GOT3 (cell line): ENCODE measurements at places on chromosomes 16 and 17.

DNA sequence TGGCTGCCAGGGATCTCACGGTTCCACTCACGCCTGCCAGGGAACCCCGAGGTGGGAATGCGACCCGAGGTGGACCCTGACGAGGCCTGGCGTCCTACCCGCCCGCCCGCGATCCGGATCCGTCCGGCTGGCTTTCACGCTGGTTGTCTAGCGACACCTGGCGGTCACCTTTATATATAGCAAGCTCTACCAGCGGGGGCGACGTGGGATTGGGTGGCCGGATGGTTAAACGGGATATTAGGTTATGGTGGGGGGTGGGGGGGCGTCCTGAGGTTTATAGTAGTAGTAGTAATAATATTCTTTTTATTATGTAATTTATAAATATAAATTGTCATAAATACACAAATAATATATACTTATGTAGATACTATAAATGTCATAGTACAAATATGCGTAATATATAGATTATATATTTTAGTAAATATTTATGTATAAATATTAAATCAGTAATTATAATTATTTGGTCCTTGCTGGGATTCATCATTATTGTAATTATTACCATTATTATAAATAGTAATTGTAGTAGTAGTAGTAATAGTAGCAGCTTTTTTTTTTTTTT lies 136.9 kb downstream of the KCNJ12 start:
- no peak for DNase-seq

GRCh38 chr17:72516772-72517399 lies 396.1 kb downstream of the SOX9 start:
- DNase-seq, result no peak

DNA sequence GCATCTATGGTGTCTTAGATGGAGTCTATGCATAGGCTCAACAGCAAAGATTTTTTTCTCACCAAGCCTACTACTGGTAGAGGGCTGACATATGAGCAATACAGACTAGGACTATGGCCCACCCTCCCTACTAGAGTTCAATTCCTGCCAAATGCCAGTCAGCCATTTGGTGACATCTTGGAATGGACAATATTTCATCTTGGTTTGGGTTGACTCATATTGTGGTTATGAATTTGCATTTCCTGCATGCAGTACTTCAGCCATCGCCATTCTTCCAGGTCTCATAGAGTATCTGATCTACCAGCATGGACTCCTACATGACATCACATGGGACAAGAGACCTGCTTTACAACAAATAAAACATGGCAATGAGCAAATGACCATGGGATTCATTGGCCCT lies 778.1 kb upstream of the SOX9 start:
- DNase-seq, result no peak

DNA sequence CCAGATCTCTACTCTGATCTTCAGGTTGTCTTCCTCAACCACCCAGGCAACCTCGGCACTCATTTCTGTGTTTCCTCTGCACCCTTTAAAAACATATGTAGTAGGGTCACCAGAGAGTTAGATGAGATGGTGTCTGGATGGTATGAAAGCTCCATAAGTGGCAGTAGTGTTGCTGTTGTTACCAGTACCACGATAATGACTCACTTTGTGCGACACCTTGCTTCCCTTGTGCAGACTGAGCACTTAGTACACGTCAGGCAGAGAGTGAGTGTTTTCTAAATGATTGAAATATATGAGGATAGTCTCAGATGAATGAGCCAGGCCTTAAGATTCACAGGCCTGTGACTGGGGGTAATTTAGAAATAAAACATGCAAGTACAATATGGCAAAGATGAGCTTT lies 188.7 kb downstream of the MAF start:
- no peak for DNase-seq

- DNase-seq, result no peak
Observed at GRCh38 chr16:77775911-77776909, 12.2 kb upstream of the VAT1L start.

GRCh38 chr16:1745900-1746692 lies 25.2 kb downstream of the NME3 start:
- DNase-seq, result no peak

- DNase-seq, result no peak
Observed at GRCh38 chr17:75587675-75588595, at the start of gene MYO15B. Gene MYO15B (plus strand): TSS chr17:75587800. CDS start chr17:75588058, 258 bp downstream.

GRCh38 chr17:78315355-78316114 lies 44.3 kb downstream of the SOCS3 start:
- DNase-seq, result peak; percentile 71

DNA sequence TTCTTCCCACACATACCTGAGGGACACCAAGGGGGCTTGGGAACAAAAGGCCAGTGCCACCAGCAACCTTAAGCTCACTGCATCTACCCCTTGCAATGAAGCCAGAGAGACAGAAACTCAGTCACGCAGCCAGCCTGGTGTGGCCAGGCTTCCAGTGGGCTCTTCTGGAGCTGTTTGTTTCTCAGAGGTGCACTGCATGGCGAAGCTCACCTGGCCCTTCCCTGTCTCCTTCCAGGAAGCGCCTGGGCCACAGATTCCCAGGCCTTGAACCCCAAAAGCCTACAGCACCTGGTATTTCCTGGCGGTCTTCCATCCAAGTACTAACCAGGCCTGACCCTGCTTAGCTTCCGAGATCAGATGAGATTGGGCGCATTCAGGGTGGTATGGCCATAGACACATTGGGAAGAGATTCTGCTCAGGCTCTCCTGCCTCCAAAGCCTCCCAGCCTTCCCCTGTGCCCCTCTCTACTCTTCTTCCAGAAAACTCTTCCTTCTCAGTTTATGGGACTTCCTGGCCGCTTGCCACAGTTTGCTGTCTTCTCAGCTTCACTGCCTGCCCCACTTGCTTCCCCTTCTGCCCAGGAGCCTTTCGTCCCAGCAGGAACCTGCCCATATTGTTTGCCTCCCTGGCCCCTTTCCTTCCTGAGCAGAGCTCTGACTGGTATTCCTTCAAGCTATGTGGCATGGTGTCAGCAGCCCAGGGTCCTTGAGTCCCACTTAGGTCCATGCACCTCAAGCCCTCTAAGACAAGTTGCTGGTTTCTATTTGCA lies 1.6 kb downstream of the CISD3 start:
- no peak for DNase-seq

DNA sequence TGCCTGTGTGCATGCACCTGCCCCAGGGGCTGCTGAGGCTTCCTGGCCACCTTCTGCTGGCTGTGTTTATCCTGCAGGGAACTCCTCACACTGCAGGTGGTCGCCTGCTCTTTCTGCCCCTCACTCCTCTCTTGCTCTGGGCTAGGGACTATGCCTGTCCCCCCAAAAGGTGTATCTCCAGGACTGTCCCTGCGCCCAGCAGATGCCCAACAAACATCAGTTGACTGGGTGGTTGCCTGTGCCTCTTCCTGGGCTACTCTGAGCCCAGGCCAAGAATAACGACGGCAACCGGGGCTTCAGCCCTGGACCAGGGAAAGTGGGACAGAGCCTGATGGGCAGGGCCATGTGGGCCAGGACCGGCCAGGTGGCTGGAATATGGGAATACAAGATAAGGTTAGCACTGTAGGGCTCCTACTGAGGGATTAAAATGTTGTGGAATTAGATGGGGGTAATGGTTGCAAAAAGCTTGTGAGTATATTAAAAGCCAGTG lies 55.4 kb downstream of the VAC14 start:
- no peak for DNase-seq

- no peak for DNase-seq
Observed at GRCh38 chr17:77424585-77425344, 284.0 kb downstream of the SEC14L1 start.

- no peak for DNase-seq
Observed at GRCh38 chr16:54431997-54432896, 145.7 kb upstream of the IRX3 start.

DNA sequence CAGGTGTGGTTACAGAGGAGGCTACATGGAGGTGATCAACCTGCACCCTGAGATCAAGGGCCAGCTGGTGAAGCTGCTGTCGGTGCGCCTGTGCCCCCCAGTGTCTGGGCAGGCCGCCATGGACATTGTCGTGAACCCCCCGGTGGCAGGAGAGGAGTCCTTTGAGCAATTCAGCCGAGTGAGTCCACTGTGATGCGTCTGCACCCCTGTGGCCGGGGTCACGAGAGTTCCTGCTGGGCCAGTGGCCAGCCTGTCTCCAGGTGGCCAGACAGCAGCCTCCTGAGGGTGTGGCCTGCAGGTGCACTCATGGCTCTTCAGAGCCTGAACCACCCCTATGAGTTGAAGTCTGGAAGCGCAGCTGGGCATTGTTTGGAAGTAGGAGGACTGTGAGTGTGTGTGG lies 38.1 kb downstream of the GPT2 start:
- DNase-seq, result no peak

GRCh38 chr17:72004611-72005331 lies 116.0 kb upstream of the SOX9 start:
- no peak for DNase-seq

GRCh38 chr17:76120658-76121008 lies 17.0 kb upstream of the EXOC7 start:
- DNase-seq, result no peak

GRCh38 chr16:89246903-89247733 lies 29.6 kb downstream of the ZNF778 start:
- peak; percentile 56 for DNase-seq

DNA sequence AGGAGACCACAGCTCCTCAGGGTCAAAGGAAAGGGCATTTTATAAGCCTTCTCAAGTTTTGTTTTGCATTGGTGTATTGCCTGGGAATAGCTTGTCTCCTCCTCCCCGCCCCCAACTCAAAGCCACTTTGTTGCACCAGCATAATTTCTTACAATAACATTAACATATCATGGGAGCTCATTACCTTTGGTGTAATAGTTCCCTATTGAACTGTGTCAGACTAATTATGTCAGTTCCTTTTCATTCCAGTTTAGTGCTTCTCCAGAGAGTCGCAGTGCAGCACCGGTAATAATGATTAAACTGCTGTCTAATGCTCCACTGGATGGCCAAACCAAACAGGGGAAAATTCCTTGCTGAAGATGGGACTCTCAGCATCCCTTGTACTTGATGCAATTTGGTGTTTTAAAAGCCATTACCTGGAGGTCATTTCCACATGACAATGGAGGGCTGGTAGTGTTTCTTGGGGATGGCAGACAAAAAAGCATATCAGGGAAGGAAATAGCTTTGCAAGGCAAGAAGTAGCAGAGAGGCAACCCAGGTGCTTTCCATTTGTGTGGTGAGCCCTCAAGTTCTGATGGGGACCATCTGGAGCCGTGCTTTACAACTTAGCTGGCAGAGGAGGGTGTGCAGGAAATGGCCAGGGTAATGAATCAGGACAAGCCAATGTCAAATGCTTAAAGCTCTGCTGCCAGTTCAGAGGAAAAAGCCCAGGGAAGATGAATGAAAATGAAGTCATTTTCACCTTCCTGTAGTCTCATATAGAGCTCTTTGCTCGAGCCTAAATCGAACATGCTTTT lies 91.5 kb upstream of the NLRP1 start:
- DNase-seq, result no peak

GRCh38 chr17:17440938-17441675 lies 35.7 kb upstream of the MED9 start:
- no peak for DNase-seq

DNA sequence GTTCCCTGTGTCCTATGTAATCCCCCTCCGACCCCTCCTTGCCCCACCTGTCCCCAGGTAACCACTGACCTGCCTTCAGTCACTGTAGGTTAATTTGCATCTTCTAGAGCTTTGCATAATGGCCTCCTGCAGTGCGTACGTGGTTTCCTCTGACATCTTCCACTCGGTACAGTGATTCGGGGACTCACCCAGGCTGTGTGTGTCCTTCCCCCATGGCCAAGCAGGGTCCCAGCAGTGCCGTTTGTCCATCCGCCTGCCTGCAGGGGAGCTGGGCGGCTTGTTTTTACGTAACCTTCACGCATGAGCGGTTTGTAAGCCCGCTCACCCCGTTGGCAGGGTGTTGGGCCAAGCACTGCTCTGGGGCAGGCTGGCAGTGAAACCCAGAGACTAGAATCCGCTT lies 7.9 kb downstream of the MAPK8IP3 start:
- DNase-seq, result no peak

GRCh38 chr17:17790637-17791464 lies 45.9 kb downstream of the SREBF1 start:
- no peak for DNase-seq

GRCh38 chr16:46720619-46721018 lies 27.5 kb downstream of the MYLK3 start:
- DNase-seq, result no peak

GRCh38 chr17:43601280-43602039 lies 55.3 kb upstream of the ETV4 start:
- DNase-seq, result no peak

DNA sequence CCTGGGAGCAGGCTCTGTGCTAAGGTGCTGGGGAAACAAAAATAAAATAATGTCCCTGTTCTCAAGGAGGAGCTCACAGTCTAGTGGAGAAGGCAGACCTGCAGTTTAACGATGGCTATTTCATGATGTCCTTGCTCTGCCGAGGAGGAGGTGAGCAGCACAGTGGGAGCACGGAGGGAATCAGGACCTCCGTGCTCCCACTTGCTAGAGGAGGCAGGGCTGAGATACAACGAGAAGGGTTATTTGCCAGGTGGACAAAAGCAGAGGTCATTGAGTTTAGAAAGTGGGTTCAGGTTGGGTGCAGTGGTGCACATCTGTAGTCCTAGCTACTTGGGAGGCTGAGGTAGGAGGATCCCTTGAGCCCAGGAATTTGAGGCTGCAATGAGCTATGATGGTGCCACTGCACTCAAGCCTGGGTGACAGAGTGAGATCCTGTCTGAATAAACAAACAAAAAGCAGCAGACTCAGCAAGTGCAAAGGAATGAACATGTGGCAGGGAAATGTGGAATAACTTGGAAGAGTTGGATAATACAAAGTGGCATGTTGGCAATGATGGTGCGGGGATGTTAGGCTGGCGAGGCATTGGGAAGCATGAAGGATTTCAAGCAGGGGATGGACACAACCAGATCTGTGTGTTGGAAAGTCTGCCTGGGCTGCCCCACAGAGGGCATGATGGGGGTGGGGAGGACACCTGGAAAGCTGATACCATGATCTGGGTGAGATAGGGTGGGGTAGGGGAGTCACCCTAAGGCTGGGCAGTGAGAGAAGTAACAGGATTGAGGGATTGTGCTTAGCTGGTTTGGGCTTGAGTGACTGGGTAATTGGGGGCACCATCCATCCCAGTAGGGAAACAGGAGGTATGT lies 12.8 kb upstream of the TNS4 start:
- no peak for DNase-seq

DNA sequence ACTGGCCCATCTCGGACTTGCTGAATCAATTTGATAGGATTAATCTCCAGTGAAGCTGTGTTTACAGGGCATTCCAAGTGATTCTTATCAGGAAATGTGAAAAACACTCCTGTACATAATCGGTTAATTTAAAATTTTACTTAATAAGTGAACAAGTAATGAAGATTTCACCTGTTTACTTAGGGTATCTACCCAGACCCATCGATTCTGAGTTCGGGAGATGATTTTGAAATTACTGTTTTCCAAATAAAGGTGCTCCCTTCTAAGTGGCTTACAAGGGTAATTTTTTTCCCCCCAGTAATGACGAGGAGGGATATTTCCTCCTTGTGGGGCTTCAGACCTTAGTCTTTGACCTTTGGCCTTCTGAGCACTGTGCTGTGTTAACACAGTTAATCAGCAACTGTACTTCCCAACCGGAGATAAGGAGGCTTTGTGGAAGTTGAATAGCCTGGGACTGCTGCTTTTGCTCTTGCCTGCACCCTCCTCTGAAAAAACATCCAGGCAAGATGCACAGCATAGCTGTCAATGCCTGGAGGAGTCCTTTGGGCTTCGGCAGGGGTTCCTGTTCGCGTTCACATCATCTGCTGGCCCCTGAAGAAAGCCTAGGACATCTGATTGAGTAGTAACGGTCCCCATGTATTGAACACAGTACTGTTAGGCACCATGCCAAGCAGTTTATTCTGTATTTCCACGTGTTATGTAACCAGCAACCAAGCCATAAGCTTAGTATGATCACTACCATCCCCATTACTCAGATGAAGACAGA lies 1.8 kb downstream of the FAHD1 start:
- DNase-seq, result no peak

GRCh38 chr17:235831-236640 lies 54.6 kb upstream of the DOC2B start:
- DNase-seq, result no peak
